ENCODE measurements at places on chromosomes 2 and 18.

- no peak for DNase-seq
These were observed 87.9 kb downstream of the CNTNAP5 start for GRCh38 chr2:124112966-124113365.

DNA sequence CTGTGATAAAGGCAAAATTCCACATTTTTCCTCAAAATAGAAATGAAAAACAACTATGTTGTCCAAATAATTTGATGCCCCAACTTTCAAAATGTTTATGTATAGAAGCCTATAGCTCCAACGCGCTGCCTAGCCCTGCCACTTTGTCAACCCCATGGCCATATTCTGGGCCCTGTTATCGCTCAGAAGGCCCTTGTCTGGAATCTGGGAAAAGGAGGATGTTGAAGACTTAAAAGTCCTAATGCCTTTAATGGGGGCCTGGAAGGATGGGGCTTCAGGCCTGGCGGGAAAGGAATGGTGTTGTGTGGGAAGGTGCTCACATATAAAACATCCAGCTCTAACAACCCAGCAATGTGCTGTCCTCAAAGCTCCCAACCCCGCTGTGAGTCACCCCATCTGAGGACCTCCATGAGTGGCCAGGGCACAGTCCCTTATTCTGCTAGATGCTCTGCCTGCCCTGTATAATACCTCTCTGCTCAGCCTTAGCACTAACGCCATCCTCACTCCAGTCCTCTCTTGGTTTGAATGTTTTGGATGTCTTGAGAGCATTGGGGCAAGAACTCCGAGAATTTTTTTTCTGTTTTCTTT is 86.0 kb downstream of the ACSL3 start:
- no peak for DNase-seq

GRCh38 chr2:11145350-11145749 is 9.9 kb upstream of the SLC66A3 start:
- DNase-seq = no peak

DNA sequence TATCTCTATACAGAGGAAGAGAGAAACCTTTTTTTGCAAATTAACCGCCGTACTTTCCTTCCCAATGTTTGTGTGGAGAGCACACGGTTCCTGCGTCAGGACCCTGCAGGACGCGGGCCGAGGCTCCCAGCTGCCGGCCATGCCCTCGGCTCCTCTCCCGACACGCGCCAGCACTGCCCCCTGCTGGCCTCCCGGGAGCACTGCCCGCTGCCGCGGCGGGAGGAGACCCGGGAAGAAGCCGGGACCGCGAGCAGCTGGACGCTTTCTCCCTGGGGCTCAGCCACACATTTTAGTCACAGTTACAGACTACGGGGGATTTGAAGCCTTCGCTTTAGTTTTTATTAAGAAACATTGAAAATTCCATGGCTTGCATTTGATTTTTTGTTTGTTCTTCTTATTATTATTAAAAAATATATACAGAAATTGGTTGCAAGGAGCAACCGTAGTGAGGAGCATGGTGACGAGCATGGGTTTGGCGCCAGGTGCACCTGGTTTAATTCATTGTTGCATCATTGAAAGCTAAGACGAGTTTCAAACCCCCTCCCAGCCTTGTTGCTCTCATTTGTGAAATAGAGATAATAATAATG is 401.2 kb downstream of the GALR1 start:
- peak; percentile 86 for DNase-seq

DNA sequence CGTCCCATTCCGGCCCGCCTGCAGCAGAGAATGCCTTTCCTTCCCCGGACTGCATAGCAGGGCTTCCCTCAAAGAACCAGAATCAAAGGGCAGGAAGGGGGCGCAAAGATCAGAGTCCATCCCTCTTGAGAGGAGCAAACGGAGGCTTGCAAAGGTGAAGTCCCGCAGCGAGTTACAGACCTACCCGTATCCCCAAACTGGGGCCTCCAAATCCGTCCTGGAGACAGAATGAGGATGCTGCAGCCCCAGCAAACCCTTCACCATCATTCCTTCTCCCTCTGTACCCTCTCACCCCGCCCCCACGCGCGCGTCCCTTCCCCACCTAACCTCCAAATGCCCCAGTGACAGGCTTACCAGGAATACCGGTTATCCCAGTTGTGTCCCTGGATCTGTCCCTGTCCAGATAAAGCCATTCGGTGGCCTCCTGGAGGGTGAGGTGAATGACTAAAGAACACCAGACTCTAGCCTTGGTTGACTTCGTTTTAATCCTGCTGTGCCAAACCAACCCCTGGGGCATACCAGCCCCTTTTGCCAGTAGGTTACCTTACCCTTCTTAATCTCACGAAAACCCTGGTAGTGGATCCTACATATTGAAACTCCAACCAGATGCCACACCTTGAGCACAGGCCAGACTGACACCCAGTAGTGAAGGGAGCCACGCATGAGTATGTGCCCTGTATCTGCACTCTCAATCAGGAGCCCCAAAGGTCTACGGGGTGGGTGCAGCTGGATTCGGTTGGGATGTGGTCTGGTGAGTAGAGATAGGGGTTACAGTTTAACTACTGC is 961 bp upstream of the SLC40A1 start:
- DNase-seq = peak; percentile 31

GRCh38 chr2:49129034-49129433 is 25.3 kb downstream of the FSHR start:
- no peak for DNase-seq

GRCh38 chr2:185475914-185476313 is 262.7 kb upstream of the FSIP2 start:
- no peak for DNase-seq

DNA sequence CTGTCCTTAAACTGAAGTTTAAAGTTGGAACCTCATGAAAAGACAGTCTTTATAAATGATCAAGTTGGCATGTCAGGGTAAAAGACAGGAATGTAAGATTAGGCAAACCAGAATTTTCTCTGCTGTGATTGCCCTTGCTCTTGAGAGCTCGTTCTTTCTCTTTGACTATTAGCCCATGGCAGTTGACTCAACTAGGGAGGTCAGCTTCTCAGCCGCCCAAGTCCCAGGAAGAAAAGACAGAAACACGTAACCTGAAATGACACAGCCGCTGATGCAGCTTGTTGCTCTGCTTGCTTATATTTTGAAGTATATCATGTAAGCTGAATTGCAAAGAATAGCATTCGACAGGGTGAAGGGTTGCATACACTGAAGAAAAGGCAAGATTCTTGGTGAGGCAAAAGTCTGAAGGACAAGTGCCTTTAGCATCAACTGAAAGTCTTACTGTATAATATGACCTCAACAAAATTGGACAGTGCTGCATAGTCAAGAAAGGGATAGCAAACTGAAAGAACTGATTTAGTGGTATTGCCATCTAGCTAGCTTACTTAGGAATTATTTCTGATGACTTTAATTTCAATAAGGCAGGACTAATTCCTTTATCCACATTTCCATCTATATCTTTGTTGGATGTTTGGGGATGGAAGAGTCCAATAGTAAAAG is 54.7 kb downstream of the ARHGAP15 start:
- peak; percentile 21 for DNase-seq

GRCh38 chr2:187640926-187641510 is 86.8 kb upstream of the TFPI start:
- DNase-seq = no peak

DNA sequence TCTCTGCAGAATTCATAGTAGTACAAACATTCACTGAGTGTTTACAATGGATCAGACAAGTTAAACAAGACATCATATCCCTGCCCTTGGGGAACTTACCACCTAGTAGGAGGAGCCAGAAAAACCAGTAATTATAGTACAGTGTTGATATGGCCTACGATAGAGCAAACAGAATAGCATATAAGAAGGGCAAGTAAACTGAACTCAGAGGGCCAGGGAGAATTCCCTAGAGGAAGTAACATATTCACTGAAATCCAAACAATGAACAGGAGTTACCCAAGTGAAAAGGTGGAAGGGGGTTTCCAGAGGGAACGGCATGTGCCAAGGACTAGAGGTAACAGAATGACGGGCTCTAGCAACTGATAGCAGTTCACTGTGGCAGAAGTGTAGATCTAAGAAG is 34.1 kb downstream of the NHEJ1 start:
- no peak for DNase-seq

GRCh38 chr2:204680576-204680975 is 135.3 kb downstream of the PARD3B start:
- no peak for DNase-seq

DNA sequence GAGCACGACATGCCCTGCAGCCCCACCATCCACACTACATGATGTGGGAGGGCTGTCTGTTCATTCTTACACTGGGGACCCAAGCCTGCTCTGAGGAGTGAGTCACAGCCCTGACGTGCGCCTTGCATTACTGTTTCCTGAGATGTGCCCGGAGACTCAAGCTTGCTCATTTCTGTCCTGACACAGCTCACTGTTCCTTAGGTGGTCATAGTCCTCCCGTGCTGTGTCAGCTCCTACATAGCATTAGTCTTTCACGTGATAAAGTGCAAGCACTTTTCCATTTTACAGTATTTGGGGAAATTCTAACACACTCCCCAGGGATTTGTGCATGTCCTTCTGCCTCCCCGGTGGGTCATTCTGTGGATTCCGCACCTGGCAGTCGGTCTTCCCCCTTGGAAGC is 46.2 kb upstream of the TRIM43B start:
- DNase-seq = peak; percentile 60

DNA sequence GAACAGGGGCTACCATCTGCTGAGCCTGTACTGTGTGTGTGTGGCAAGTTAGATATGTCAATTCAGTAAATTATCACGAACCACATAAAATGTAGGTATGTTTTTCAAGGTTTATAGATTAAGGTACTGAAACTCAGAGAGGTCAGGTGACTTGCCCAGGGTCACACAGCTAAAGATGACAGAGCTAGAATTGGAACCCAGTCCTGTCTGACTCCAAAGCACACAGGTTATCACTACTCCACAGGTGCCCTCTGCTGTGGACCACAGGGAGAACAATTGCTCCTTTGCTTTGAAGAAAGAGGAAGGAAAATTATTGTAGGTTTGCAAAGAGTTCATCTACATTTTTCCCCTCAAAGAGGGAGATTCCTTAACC is 229.7 kb upstream of the AGAP1 start:
- DNase-seq = no peak

GRCh38 chr18:13570856-13571495 is 155.4 kb downstream of the FAM210A start:
- DNase-seq = no peak

- no peak for DNase-seq
These were observed 459.0 kb downstream of the BCL11A start for GRCh38 chr2:60094450-60094929.

Data from GM13976 (cell line).